ENCODE measurements at places on chromosomes 4 and X.

GRCh38 chr4:125702406-125702805 lies 387.7 kb downstream of the FAT4 start:
- DNase-seq, result no peak

DNA sequence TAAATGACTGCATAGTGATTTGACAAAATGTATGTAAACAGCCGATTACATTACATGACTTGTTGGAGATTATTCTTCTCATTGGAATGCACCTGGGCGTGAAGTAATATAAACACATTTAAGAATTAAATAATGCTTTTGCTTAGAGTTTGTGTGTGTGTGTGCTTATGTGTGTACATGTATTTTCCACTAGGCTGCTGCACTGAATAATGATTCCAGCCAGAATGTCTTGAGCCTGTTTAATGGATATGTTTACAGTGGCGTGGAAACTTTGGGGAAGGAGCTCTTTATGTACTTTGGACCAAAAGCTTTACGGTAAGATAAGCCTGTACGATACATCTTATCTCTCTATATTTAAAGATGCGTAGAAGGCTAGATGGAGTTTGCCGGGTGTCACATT lies 12.6 kb downstream of the NEIL3 start:
- DNase-seq, result no peak

DNA sequence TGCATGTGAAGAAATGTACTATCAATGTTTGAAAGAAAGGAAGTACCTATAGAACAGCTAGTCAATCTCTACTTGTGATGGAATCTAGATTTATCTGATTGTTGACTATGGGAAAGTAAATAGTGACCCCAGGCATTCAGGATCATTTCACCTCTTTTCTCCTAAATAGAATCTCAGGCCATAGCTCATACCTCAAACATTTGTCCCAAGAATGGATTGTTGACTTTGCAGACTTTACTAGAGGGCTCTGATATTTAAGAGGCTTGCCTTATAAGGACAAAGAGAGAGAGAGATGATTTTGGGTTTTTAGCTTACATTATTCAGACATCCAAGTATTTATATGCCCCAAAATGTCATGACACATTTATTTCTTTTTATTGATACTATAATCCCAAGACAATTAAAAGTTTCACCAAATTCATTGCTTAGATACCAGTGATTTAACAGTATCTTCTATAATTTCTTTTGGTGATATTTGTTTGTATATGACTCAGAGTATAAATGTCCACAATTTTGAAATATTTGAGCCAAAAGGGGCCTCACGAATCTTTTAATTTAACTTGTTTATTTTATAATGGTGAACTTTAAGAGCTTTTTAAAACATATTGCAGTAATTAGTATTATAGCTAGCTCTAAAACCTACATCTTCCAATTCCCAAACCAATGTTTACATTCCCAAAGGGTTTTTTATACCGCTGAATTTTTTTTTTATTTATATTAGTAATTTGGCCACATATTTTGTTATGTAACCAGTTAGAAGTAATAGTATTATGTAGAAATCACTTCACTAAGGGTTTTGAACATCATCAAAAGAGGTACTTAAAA lies 614.1 kb downstream of the PCDH7 start:
- DNase-seq, result no peak

DNA sequence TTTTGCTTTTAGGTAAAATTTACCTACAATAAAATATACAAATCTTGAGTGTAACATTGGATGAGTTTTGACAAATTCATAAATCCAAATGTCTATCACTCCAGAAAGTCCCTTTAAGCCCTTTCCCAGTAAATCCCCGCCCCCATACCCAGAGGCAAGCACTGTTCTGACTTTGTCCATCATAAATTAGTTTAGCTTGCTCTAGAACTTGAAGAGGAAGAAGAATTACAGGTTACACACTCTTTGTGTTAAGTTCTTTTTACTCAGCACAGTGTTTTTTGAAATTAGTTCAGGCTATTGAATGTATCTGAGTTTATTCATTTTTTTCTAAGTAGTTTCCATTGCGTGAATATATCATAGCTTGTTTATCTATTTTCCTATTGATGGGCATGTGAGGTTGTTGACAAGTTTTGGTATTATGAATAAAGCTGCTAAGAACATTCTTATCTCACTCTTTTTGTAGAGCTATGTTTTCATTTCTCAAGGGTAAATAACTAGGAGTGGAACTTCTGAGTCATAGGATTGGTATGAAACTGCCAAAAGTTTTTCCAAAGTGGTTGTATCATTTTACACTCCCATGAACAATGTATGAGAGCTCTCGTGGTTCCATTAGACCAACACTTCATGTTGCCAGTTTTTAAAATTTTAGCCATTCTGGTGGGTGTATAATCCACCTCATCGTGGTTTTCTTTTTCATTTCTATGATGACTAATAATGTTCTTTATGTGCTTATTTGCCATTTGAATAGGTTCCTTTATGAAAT lies 22.4 kb upstream of the HPSE start:
- DNase-seq, result no peak

DNA sequence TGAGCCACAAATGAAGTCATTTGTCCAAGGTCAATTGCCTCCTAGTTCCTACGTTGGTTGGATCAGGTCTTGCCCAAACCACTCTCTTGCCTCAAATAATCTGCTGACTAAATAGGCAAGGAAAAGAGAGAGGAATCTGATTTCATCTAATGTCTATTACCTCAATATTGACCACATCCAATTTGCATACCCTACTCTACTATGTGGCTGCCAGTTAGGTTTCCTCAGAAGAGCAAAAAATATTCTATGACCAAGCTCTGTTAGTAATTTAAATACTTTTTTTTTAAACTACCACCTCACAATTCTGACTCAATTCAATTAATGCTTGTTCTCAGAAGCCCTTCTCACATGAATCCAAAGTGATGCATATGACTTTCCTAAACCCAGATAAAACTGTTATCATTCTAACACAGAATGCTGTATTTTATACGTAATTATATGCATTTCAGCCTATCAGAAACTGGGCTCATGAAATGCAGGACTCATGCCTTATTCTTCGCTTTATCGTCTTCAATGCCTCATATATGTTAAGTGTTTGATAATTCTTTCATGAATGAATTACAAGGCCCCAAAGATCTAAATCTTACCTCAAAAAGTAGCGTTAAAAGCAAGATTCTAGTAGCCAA lies 98.6 kb downstream of the HUWE1 start:
- no peak for DNase-seq

DNA sequence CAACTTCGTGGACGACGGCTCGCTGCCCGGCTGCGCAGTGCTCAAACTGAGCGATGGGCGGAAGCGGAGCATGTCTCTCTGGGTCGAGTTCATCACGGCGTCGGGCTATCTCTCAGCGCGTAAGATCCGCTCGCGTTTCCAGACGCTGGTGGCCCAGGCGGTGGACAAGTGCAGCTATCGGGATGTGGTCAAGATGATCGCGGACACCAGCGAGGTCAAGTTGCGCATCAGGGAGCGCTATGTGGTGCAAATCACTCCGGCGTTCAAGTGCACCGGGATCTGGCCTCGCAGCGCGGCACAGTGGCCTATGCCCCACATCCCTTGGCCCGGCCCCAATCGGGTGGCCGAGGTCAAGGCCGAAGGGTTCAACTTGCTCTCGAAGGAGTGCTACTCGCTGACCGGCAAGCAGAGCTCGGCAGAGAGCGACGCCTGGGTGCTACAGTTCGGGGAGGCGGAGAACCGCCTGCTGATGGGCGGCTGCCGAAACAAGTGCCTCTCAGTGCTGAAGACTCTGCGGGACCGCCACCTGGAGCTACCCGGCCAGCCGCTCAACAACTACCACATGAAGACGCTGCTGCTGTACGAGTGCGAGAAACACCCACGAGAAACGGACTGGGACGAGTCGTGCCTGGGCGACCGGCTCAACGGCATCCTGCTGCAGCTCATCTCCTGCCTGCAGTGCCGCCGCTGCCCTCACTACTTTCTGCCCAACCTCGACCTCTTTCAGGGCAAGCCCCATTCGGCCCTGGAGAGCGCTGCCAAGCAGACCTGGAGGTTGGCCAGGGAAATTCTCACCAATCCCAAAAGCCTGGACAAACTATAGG lies 1.5 kb downstream of the MAB21L2 start:
- no peak for DNase-seq

- DNase-seq, result no peak
These were observed 21.5 kb downstream of the SLC9A7 start for GRCh38 chrX:46737462-46737861.

GRCh38 chrX:121671649-121672048 lies 624.2 kb downstream of the GLUD2 start:
- no peak for DNase-seq

GRCh38 chr4:89156174-89156914 lies 45.0 kb downstream of the TIGD2 start:
- DNase-seq, result no peak

DNA sequence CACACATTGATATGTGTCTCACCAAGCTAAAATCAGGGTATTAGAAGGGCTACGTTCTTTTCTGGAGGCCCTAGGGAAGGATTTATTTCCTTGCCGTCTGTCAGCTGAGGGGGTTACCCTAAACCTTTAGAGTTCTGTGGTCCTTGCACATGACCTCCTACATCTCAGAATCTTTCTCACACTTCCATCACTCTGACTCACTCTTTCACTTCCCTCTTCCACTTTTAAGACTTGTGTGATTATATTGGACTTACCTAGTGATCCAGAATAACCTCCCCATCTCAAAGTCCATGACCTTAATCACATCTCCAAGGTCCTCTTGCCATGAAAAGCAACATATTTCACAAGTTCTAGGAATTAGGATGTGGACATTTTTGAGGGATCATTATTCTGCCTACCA lies 53.6 kb upstream of the FUNDC1 start:
- DNase-seq, result no peak

DNA sequence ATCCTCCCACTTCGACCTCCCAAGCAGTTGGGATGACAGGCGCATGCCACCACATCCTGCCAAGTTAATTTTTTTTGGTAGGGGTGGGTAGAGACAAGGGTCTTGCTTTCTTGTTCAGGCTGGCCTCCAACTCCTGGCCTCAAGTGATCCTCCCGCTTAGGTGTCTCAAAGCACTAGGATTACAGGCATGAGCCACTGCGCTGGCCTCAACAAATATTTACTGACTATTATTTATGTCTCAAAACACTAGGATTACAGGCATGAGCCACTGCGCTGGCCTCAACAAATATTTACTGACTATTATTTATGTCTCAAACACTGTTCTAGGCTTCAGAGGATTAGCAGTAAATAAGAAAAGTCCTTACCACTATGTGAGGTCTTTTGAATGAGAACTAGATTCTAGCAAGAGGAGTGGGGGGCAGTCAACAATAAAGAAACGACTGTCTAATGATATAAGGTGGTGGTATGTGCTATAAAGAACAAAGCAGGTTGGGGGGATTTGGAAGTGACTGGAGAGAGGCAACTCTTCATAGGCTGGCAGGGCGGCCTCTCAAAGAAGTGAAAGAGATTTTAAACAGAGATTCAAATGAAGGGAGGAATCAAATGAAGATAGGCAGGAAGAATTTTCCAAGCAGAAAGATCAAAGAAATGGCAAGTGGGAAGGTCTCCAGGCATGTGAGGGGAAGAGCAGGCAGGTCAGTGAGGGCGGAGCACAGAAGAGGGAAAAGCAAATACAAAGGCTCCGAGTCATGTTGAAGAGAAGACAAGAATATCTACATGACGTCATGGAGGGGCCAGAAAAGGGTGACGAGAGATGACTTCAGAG lies 12.7 kb upstream of the ACSL1 start:
- no peak for DNase-seq

- DNase-seq, result no peak
These were observed 23.7 kb downstream of the FAM114A1 start for GRCh38 chr4:38891051-38891983.

GRCh38 chr4:123325241-123325681 lies 71.3 kb upstream of the SPRY1 start:
- DNase-seq, result no peak

Data from naive thymus-derived CD8-positive, alpha-beta T cell (primary cell).